ENCODE measurements at places on chromosomes 2 and 18. TPM values are rescaled to one million over a fixed set of nuclear protein-coding genes. Genes with fewer than 3 reads are reported as not detected.

The ARHGEF4 gene
- total RNA-seq, result 5.9 TPM

The RAB6C gene
- not detected for total RNA-seq

The POTEI gene
- not detected for total RNA-seq

The EPB41L3 gene
- 1.6 TPM for total RNA-seq

All from Caki2 (cell line).